HS-27A (cell line): ENCODE measurements at places on chromosomes 16 and 17.

DNA sequence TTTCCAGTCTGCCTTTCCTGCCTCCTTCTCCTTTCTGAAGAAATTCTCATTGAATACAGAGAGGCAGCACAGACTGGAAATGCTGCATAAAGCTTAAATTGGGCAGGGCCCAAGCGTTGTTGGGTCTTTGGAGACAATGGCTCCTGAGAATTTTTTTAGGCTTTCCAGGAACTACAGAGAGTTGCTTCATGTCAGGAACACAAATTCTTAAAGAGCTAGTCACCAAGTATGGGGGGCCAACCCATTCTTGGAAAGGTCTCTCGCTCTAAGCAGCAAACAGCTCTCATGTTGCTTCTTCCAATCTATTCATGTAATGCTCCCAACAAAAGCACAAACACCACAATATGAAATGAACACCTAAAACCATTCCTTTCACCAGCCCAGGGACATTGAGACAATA is 6.9 kb downstream of the HNF1B start:
- DNase-seq = no peak

- no peak for DNase-seq
These were observed 52.6 kb downstream of the BCAS3 start for GRCh38 chr17:60730273-60730672.

DNA sequence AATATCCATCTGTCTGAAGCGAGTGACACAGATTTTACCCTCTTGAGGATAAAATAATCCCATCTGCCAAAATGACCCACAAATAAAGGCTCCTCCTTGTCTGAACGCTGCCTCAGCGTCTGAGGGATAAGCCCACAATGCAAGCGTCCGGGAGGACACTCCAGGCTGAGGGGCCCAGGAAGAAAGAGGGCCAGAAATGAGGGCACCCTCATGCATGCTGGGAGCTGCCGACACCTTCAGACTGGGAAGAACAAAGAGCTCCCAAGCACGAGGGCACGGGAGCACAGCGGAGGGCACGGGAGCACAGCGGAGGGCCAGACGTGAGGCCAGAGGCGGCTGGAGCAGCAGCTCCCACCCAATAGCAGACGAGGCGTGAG is 126.9 kb downstream of the ZNF778 start:
- no peak for DNase-seq

GRCh38 chr17:37220607-37220953 is 155.2 kb upstream of the C17orf78 start:
- DNase-seq = no peak

GRCh38 chr16:56824331-56824730 is 40.7 kb upstream of the SLC12A3 start:
- no peak for DNase-seq
